Left ventricle myocardium superior (tissue), 1 donor: ENCODE measurements at places on chromosomes 12 and 14.

DNA sequence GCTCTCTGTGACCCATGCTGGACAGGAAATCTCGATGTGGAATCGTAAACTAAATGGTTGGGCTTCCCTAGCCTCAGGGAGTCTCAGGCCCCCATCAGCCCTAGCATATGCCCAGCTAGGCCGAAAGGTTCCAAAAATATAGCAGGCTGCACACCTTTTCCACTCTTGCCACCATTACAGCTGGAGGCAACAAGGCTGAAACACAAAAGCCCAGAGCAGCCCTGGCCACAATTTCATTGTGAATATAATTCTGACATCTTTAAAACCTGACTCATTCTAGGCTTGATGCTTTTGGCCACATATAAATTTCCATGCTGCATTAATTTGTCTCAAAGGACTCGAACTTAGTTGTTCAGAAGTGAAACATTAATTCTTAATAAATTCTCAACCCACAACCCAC, 382.2 kb downstream of the GRIN2B start:
- no peak for DNase-seq

DNA sequence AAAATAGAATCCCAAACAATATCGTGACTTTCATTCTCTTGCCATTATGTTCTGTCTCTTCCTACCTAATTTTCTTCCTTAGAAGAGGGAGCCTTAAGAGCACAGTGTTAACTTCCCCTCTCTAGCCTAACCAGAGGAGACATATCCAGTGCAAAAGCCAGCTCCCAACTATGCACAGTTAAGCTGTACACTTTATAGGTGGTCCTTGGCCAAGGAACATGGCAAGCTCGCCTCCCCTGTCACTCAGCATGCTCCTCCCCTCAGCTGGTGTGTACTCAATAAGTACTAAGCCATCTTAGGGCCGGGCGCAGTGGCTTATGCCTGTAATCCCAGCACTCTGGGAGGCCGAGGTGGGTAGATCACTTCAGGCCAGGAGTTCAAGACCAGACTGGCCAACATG, 255.1 kb upstream of the TMPO start:
- DNase-seq: no peak

GRCh38 chr12:104590022-104590421, 133.3 kb downstream of the CHST11 start:
- no peak for DNase-seq

DNA sequence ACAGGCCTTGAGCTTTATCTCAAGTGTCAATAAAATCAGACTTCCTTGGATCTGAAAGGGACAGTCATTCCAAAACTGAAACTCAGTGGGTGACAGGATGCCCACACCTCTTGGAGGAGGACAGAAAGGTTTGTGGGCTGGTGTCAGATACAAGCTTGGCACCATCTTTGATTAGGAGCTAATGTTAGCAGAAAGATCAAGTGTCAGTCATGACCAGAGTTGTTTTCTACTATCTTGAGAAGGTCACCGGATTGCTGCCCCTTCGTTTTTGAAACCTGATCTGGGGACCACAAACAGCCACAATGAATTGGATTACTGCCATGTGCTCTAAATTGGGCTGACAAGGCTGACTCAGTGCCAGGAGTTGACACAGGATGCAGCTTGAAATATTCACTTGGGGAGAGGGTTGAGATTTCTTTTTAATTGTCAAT, 88.3 kb downstream of the OTOGL start:
- DNase-seq: peak; percentile 36

DNA sequence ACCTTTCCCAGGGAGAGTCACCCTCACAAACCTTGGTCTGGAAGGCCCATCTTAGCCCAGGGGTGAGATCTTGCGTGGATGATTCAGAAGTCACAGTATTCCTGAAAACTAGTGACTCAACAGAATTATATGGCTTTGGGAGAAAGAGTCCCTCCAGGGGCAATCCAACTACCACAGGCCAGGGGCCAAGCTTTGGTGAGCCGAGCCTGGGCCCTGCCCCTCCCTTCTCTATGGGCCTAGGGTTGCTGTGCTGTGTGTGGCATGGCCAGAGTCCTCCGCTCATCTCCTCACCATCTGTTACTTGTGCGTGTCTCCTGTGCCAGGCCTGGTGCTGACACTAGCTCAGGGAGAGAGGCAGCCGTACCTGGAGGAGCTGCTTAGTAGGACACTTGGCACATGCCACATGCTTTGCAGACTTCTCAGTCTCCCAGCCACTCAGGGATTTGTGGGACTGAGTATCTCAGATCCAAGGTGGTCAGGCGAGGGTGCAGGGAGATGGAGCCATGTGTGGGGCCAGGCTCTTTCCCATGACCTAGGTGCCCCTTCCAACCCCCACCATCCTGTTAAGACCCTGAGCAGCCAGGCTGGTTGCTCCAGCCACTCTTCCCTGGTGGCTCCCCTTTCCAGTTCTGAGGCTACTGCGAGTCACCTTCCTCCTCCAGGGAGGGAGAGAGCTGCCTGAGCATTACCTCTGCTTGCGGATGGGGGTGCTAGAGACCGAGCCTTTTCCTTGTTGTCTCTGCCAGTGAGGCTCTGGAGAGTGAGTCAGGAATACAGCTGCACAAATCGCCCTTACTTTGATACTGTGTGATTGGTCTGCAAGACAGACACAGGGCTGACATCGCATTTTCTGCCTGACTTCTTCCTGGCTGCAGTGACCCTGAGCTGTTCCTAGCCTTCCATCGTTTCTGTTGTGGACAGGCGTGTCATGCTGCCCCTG, 94.1 kb downstream of the SLC25A47 start:
- DNase-seq: no peak

DNA sequence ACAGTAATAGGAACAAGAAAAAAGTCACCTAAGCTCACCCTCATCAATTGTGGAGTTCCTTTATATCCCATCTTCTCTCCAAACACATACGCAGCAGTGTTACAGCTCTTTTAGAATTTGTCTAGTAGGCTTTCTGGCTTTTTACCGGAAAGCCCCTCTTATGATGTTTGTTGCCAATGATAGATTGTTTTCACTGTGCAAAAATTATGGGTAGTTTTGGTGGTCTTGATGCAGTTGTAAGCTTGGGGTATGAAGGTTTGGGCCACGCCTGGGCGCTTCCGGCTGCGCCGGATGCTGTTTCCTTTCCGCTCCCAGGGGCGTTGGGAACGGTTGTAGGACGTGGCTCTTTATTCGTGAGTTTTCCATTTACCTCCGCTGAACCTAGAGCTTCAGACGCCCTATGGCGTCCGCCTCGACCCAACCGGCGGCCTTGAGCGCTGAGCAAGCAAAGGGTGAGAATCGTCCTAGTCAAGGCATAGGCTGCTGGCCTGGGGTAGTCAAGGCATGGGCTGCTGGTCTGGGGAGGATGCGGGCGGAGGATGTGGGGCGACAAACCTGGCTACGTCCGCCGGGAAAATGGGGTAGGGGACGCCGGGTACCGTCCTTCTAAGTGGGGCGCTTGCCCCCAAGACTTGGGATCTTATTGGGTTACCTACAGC, at the start of the genes C12orf57 and RNU7-1:
Gene C12orf57 (plus strand): TSS at position 301 of the 659 bp plus-strand sequence. CDS start 100 bp downstream, at position 401.
Gene RNU7-1 (plus strand): TSS at position 95 of the 659 bp plus-strand sequence.
- peak; percentile 86 for DNase-seq

DNA sequence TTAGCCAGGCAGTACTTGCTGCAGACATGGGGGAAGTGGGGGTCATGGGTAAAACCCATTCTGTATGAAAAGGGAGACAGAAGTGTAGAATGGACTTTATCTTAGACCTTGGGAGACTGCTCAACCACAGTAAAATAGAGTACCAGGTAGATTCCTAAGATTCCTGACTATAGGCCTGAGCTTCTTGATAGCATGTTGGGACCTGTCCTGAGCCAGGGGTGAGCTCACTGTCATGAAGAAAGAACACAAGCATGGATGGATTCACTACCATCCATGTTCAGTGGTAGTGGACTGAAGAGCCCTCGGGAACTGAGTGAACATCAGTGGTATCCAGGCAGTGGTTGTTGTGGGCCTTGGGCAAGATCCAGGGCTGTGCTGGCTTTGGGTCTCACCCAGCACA, 1003.8 kb downstream of the TMTC2 start:
- DNase-seq: no peak

GRCh38 chr12:123139926-123140675, 10.8 kb downstream of the PITPNM2 start:
- DNase-seq: no peak

DNA sequence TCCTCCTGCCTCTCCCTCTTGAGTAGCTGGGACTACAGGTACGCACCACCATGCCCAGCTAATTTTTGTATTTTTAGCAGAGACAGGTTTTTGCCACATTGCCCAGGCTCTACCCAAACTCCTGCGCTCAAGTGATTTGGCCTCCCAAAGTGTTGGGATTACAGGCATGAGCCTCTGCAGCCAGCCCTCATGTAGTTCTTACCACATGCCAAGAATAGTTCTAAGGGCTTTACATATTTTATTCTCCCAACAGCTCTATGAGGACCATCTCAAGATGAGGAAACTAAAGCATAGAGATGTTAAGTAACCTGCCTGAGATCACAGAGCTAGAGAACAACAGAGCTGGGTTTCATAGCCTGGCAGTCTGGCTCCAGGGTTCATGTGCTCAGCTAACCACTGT, 37.9 kb upstream of the ALDH2 start:
- no peak for DNase-seq

DNA sequence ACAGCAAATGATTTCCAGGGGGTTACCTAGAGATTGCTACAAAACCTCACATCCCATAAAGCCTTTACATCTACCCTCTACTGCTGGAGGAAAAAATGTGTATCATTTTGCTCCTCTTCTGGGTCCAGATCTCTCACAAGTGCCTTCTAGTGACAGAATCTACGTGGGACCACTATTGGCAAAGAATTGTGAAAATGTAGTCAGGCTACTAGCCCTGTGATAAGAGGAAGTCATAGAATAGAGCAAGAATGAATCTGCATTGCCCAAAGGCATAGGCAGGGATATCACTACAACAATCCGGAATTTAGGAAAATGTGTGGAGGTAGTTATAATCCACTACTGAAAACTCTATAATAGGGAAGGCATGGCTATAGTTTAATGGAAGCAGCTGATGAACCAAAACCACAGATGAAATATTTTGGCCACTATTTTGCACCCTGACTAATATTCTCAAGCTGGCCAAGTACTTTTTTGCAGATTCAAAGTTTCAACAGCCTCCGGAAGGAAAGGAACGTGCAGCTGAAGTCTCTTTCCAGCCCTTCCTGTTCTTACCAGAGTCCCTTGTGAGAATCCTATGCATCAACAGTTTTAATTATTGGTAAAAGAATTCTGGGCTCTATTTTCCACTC, 176.8 kb downstream of the PHLDA1 start:
- no peak for DNase-seq

DNA sequence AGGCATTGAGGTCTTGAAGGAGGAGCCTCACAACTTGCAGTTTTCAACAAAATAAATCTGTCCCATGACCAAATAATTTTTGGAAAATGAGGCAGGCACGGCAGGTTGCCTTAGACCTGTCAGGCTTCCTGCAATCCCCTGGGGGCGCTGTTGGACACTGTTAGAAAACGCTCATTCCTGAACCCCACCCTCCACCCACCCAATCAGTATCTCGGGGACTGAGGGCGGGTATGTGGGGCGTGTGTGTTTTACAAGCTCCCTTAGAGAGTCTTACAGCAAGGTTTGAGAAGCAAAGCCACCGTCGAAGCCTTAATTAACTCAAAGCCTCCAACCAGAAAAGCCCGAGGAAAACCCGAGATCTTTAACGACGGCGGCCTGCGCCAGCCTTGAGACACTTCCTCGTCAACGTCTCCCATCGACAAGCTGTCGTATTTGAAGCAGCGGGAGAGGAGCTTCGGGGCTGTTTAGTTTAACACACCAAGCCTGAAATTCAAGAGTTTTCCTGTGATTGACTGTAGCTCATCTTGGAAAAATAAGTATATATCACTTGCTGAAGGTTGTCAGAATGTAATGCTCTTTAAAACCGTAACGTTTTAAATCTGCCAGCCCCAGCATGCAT, 123.0 kb downstream of the GLT1D1 start:
- DNase-seq: no peak

DNA sequence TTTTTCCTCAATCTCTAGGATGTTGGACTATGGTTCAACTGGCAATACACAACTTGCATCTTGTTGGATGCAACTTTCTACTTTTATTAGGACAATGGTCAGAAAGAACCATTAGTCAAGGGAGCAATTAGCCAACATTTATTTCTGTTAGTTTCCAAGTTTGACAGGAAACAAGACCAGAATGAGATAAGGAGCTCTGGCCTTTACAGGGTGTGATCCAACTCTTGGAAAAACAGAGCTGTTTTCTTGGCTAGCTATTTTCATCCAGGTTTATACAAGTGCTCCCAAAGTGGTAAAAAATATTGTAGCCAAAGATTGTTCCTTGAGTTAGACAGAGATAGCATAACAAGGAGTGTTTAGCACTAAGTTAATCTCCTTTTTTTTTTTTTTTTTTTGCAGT, 3.9 kb upstream of the SYNE2 start:
- no peak for DNase-seq

GRCh38 chr14:22184157-22184829, 404.7 kb downstream of the DAD1 start:
- no peak for DNase-seq

GRCh38 chr12:119008691-119009221, 27.4 kb downstream of the SRRM4 start:
- no peak for DNase-seq

DNA sequence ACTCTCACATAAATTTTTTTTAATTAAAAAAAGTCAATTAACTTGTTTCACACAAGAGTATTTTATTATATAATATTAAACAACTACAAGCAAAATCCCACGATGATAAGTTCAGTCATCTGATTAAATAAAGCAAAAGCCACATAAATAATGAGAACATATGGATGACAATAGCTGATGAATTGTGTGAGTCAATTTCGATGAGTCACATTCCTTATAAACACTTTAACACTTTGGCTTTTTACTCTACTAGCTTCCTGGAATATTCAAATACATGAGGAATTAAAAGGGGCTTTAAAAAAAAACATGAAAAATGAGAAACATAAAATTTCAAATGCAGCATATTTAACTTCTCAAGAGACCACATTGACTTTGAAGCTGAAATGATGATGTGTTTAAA, 95.3 kb downstream of the BCAT1 start:
- no peak for DNase-seq

DNA sequence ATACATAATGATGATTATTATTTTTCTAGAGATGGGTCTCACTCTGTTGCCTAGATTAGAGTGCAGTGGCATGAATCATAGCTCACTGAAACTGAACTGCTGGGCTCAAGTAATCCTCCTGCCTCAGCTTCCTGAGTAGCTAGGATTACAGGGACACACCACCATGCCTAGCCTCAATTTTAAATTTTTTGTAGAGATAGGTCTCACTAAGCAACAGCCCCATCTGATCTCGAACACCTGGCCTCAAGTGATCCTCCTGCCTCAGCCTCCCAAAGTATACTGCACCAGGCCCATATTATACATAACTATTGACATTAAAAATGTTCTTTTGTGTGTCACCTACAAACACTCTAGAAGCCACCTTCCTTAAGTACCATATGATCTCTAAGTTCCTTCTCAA, 3.4 kb downstream of the TXNRD1 start:
- no peak for DNase-seq

DNA sequence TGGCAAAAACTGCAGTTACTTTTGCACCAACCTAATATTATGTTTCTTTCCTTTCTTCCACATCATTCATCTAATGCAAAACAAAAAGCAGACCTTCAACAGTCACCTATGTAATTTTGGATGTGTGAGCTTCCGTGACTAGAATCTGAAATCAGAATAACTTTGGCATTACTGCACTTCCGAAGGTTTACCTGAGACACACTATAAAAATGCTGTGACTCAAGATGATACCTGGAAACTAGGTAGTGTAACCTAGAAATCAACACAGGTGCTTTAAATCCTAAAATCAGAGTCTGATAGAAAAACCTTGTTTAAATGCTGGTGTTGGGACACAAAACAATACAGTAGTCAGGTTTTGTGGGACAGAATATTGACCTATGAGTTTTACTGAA, 2.2 kb downstream of the BTBD7 start:
- DNase-seq: no peak
